Type B pancreatic cell (in vitro differentiated cells): ENCODE measurements at places on chromosomes 13 and 19. TPM values are rescaled to one million over a fixed set of nuclear protein-coding genes. Genes with fewer than 3 reads are reported as not detected.

The TTYH1 gene
- 8.7 and 50.7 TPM in 2 replicates for total RNA-seq

The GJB2 gene
- 14.3 and 17.0 TPM in 2 replicates for total RNA-seq

The C1QTNF9 gene
- not detected in 2 replicates for total RNA-seq

The FGF21 gene
- not detected in 2 replicates for total RNA-seq

The ZNF816 gene
- 17.2 and 18.1 TPM in 2 replicates for total RNA-seq

DNA sequence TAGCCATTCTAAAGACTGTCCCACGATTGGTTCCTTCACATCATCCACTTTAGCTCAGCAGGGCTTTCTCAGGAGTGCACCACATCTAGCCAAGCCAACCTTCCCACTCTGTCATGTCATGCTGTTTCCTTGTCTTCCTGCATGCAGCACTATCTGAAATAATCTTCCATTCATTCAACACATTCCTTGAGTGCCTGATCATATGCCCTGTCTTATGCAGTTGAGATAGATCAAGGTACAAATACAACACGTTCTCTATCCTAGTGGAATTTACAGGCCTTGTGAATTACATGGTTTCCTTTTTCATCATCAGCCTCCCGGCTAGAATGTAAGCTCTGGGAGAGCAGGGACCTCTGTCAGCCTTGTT, 6.8 kb upstream of the MRPS31 start:
- no peaks in the 10 kb centered on the region for H3K36me3 ChIP-seq
- no peak overlapping the region for H3K27ac ChIP-seq
- peaks cover 9% of the 10 kb centered on the region for H3K4me1 ChIP-seq

GRCh38 chr19:41977916-41978315, 16.1 kb downstream of the ATP1A3 start:
- no peaks in the 10 kb centered on the region for H3K27me3 ChIP-seq
- no peak for DNase-seq
- H3K36me3 ChIP-seq = no peaks in the 10 kb centered on the region
- no peak overlapping the region for H3K4me3 ChIP-seq
- H3K27ac ChIP-seq = no peak overlapping the region

- no peak within 1 kb of the TSS for H3K4me3 ChIP-seq
- H3K36me3 ChIP-seq = no peaks in the 10 kb centered on the region
- no peaks in the 10 kb centered on the region for H3K4me1 ChIP-seq
- H3K27me3 ChIP-seq = peaks cover 66% of the 10 kb centered on the region
Measured at GRCh38 chr19:15464394-15465385, at the start of gene RASAL3. TSS of gene RASAL3 (minus strand) at chr19:15464544. CDS start at chr19:15464358, 186 bp downstream.

DNA sequence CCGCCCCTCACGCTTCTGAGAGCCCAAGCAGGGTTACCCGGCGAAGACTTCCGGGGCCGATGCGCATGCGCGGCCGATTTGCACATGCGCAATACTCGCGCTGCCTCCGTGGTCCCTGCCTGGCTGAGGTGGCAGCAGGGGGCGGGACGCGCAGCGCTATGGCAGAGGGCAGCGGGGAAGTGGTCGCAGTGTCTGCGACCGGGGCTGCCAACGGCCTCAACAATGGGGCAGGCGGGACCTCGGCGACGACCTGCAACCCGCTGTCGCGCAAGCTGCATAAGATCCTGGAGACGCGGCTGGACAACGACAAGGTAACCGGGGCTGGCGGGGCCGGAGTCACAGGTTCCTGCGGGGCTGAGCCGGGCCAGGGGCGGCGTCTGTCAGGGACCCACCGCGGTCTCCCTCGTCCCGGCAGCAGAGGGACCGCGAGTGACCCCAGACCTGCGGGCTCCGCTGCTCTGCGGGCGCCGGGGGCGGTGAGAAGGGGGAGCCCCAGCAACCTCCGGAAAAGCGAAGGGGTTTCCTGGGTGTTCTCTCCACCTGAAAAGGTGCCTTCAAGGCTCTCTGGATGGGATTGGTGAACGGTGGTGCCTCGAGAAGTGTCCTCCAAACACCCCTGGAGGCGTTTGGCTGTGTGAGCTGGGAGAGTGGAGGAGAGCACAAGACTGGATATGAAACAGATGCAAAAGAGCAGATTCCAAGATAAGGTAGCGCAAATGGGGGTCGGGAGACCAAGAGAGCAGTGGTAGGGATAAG, at the start of gene COG6:
COG6 (plus strand) TSS at position 94 of the 756 bp plus-strand sequence; CDS start at position 159, 65 bp downstream.
- H3K27me3 ChIP-seq = no peaks in the 10 kb centered on the region
- H3K4me3 ChIP-seq = peak within 1 kb of the TSS; percentile 97
- H3K27ac ChIP-seq = peak within 1 kb of the TSS; percentile 81
- DNase-seq = peak; percentile 95
- no peaks in the 10 kb centered on the region for H3K36me3 ChIP-seq
- peaks cover 17% of the 10 kb centered on the region for H3K4me1 ChIP-seq

- no peak overlapping the region for H3K27ac ChIP-seq
- H3K4me3 ChIP-seq = no peak overlapping the region
- H3K4me1 ChIP-seq = no peaks in the 10 kb centered on the region
- DNase-seq = no peak
Measured at GRCh38 chr19:27966390-27966816, 1246.5 kb downstream of the UQCRFS1 start.

- H3K36me3 ChIP-seq = no peaks in the 10 kb centered on the region
- no peaks in the 10 kb centered on the region for H3K27me3 ChIP-seq
- H3K4me1 ChIP-seq = peaks cover 48% of the 10 kb centered on the region
Measured at GRCh38 chr13:29846475-29847256, 3.8 kb downstream of the UBL3 start.

GRCh38 chr13:25281193-25281934, 5.9 kb downstream of the MTMR6 start:
- H3K4me1 ChIP-seq = peaks cover 6% of the 10 kb centered on the region
- no peak overlapping the region for H3K4me3 ChIP-seq
- H3K27ac ChIP-seq = no peak overlapping the region
- H3K27me3 ChIP-seq = peaks cover under 1% of the 10 kb centered on the region

DNA sequence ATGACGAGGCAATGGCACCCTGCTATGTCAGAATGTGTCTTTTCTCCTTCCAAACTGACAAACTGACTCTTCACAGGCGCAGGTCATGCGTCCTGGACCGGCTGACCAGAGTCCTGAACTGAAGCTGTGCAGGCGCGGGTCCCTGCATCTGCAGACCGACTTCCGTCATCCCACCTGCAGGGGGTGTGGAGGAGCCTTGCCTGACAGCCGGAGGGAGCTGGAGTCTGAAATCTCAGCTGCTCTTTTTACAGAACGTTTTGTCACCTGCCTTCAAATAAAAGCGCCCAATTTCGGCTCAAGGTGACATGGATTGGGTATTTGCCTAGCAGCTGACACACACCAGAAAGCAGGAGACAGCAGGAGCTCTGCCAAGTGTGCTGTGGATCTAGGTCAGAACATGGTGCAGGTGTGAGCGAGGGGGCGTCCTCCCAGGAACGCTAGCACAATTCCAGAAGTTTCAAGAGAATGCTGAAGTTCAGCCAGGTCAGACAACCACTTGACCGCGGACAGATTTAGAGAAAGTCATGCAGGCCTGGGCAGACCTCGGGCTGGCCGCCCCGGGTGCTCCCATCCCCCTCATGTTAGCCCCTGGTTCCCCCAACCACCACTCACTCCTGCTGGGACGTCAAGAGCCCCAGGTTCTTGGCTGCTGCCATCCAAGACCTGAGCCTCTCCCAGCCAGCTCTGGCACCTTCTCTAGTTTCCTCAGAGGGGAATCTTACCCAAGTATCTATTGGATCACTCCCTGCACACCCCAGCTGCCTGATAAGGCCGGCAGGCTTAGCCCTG, 32.8 kb downstream of the ELL start:
- H3K4me3 ChIP-seq = no peak overlapping the region
- peaks cover 36% of the 10 kb centered on the region for H3K4me1 ChIP-seq
- H3K27me3 ChIP-seq = no peaks in the 10 kb centered on the region
- no peaks in the 10 kb centered on the region for H3K36me3 ChIP-seq
- peak overlapping the region; percentile 31 for H3K27ac ChIP-seq

GRCh38 chr19:11549386-11549953, 9.6 kb downstream of the ELOF1 start:
- peaks cover 3% of the 10 kb centered on the region for H3K27me3 ChIP-seq
- H3K4me1 ChIP-seq = no peaks in the 10 kb centered on the region
- H3K27ac ChIP-seq = no peak overlapping the region
- H3K36me3 ChIP-seq = no peaks in the 10 kb centered on the region
- no peak for DNase-seq

DNA sequence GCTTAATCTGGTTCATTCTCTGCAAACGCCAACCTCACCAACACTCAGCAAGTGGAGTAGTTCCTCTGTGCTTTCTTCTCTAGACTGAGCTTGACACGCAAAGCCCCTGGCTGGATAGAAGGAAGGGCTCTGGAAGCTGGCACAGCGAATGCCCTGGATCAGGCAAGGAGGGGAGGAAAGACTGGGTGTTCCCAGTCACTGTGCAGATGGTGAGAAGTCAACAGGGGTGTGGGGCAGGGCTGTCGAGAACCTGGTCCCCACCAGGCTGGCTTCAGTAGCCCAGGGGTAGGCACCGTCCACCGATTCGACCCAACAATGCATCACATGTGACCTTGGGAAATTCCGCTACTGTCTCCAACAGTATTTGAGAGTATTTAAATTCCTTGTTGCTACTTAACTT, 65.5 kb downstream of the TSHZ3 start:
- H3K27ac ChIP-seq = no peak overlapping the region
- no peak overlapping the region for H3K4me3 ChIP-seq
- H3K27me3 ChIP-seq = peaks cover 13% of the 10 kb centered on the region
- DNase-seq = no peak
- peaks cover 13% of the 10 kb centered on the region for H3K36me3 ChIP-seq
- peaks cover 17% of the 10 kb centered on the region for H3K4me1 ChIP-seq

GRCh38 chr13:86710896-86711295, 911.7 kb upstream of the SLITRK6 start:
- no peaks in the 10 kb centered on the region for H3K27me3 ChIP-seq
- H3K4me3 ChIP-seq = no peak overlapping the region
- H3K27ac ChIP-seq = no peak overlapping the region

DNA sequence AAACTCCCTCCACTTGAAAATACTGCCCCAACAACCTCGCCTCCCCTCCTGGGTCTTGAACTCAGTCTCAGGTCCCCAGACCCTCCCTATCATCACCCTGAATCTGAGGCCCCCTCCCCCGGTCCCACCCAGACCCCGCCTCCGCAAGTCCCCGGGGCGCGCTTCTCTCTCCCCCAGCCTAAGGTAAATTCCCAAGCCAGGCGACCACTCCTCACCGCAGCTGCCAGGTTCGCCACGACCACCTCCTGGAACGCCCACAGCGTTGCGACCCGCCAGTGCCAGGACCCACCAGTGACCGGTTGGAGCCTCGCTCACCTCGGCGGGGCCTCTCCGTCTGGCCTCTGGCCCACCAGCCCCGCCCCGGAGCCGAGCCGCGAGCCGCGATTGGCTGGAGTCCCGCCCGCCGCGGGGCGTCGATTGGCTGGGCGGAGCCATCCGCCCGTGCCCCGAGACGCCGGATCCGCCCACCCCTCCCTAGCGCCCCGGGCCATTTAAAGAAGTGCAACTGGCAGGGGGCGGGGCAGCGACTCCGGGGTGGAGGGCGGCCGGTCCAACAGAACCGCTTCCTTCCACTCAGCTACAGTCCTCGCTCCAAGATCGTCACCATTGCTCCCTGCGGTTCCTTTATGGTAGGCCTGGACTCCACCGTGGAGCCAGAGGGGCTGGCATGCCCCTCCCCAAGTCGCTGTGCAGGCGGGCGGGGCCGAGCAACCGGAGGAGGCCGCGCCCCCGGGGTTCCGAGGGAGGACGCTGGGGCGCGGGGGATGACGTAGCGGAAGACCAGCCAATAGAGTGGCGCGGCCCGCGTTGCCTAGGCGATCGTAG, at the start of gene SERTAD3:
SERTAD3 (minus strand) TSS at position 336 of the 825 bp plus-strand sequence. CDS start 2,255 bp downstream, outside the sequence.
- H3K4me3 ChIP-seq = peak within 1 kb of the TSS; percentile 98
- DNase-seq = peak; percentile 99
- H3K27me3 ChIP-seq = no peaks in the 10 kb centered on the region

- peak overlapping the region; percentile 44 for H3K4me3 ChIP-seq
- H3K27me3 ChIP-seq = no peaks in the 10 kb centered on the region
- peaks cover 29% of the 10 kb centered on the region for H3K4me1 ChIP-seq
Measured at GRCh38 chr19:5934774-5935472, 20.9 kb downstream of the CAPS start.

GRCh38 chr13:44104197-44104490, 224.4 kb downstream of the LACC1 start:
- H3K4me3 ChIP-seq = no peak overlapping the region
- no peak overlapping the region for H3K27ac ChIP-seq
- no peak for DNase-seq
- H3K27me3 ChIP-seq = no peaks in the 10 kb centered on the region
